ENCODE measurements at places on chromosomes 11 and 22.

DNA sequence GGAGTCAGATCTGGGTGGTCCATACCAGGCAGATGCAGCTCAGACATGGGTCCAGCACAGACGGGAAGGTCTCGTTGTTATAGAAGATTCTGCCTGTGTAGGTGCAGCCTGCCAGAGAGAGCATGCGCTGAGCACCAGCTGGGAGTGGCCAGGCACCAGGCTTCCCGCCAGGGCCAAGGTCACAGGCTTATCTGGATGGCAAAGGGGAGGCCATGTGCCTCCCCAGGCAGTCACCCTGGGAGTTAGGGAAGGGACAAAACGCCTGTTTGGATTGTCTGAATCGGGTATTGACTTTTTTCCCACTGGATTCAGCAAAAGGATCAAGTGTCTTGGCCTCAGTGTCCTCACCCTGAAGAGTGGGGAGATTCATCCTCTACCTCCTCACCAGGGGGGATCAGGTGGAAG lies 26.5 kb downstream of the PGA5 start:
- DNase-seq: no peak

- no peak for DNase-seq
Observed at GRCh38 chr22:22158207-22158816, 86.3 kb upstream of the VPREB1 start.

DNA sequence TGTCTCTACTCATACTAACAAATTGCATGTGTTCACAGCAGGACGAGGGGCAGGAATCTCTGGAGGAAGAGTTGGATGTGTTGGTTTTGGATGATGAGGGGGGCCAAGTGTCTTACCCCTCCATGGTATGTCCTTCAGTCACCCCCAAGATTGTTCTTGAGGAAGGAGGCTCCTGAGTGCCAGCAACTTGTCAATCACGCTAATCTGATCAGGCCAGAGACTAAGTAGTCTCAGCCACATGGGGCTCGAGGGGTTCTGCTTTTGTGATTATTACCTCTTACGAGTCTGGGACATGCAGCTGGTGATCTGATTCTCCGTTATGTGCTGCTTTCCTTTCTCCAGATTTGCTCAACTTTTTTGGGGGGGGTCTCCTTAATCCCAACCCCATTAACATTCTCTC lies 54.3 kb downstream of the CTNND1 start:
- DNase-seq: no peak

DNA sequence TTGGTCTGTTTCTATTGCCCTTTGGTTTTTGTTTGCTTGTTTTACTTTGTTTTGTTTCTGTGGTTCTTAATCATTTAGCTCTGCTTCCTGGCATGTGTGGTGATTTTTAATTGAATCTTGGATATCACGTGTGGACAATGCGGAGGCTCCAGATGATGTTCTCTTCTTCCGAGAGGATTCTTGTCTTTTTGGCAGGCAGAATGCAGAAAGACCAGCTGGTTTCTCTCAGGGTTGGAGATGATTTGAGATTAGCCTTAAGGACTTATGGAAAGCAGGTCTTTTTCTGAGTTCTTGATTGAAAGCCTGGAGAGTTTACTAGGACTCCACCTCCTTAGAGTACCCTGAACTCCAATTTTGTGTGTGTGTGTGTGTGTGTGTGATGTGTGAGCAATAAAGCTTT lies 21.0 kb upstream of the ANO1 start:
- no peak for DNase-seq

- DNase-seq: peak; percentile 42
Observed at GRCh38 chr11:107590460-107591377, at the start of gene ELMOD1. Gene ELMOD1, plus strand, starts transcription at chr11:107591147. Its CDS starts 27,043 bp downstream, at chr11:107618190.

GRCh38 chr11:130528298-130529261 lies 80.1 kb downstream of the ADAMTS15 start:
- DNase-seq: no peak

DNA sequence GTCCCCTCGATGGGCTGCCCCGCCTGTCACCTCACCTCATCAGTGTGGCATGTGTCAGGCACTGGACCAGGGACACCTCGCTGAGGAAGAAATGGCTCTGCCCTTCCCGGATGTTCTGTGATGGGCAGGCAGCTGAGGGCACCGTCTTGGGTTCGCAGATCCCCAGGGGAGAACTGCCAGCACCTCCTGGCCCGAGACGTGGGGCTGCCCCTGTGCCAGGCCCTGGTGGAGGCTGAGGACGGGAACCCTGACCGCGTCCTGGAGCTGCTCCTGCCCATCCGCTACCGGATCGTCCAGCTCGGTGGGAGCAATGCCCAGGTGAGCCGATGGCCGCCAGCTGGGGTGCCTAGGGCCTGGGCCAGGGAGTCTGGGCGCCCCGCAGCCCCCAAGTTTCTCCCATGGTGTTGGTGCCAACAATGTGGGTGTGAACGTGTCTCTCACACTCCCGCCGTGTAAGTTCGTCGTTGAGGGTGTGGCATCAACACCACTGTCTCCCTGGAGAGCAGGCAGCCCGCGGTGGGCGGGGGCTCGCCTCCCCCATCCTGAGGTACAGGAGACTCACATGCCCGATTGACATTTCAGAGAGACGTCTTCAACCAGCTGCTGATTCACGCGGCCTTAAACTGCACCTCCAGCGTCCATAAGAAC lies 7.3 kb upstream of the GTSE1 start:
- no peak for DNase-seq

DNA sequence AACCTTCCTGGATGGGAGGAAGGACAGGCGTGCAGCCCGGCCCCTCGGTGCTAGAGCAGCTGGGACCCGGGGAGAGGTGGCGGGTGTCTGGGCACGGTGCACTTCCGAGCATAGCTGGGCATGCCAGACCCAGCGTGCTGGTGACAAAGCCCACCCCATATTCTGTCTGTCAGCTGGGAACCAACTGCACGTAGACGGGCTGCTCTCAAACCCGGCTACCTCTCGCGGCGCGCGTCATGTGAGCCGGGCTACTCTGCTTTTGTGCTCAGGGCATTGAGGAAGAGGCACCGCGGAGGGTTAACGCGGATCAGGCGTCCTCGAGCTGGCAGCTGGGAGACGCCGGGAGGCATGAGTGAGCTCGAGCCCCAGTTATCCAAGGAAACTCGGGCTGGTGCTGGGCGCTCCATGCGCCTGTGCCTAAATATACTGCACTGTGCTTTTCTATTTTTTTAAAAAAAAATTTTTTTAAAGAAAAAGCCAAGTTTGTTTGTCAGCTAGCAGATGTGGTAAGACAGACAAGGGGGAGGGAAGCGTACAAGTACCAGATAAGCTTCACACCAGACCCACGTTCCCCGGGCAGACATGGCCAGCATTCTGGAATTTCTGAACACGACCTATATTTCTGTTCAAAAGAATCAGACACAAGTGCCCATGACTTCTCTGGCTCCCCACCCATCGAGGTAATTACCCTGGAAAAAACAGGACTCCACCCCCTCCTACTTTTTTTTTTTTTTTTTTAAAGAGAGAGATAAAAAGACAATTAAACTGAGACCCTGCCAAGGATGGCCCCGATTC lies 425.6 kb downstream of the SHANK2 start:
- DNase-seq: no peak

DNA sequence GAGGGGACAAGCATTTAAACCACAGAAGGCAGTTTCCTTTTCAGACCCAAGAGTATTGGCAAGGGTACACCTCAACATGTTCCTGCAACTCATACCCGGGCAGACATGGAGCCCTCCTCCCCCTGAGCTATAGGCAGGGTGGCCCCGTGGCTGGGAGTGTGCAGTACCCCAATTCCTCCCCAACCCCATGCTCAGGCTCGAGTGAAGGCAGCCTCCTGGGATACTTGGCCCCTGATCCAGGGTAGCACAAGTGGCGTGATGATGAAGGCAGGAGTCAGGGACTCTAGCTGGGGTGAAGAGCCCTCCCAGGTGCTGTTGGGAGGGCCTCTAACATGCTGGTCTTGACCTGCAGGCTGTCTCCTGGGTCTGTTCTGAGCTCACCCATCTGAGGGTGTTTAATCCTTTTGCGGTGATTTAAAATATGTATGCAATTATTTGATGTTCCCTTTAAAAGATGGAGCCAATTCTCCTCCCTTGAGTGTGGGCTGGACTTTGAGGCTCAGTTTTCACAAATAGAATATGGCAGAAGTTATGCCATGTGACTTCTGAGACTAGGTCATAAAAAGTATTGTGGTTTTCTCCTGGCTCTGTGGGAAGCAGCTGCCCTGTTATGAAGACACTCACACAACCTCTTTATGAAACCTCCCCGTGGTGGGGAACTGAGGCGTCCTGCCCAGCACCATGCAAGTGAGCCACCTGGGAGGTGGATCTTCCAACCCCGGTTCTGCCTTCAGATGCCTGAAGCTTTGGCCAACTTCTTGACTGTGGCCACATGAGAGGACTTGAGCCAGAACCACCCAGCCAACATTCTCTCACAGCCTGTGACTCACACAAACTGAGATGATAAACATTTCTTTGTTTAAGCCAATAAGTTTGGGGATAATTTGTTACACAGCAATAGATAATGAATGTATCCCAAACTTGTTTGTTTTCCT lies 54.7 kb upstream of the NECTIN1 start:
- DNase-seq: no peak

DNA sequence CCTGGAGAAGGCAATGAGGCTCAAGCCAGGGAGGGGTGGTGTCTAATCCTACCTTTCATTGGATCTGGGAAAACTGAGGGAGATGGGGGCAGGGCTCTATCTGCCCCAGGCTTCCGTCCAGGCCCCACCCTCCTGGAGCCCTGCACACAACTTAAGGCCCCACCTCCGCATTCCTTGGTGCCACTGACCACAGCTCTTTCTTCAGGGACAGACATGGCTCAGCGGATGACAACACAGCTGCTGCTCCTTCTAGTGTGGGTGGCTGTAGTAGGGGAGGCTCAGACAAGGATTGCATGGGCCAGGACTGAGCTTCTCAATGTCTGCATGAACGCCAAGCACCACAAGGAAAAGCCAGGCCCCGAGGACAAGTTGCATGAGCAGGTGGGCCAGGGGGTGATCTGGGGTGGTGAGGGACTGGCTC lies at the start of gene FOLR1:
Gene FOLR1 (plus strand): TSS at position 180 of the 421 bp plus-strand sequence. CDS start 34 bp downstream, at position 214.
- DNase-seq: no peak

GRCh38 chr22:46030231-46030880 lies 53.4 kb upstream of the WNT7B start:
- DNase-seq: no peak

DNA sequence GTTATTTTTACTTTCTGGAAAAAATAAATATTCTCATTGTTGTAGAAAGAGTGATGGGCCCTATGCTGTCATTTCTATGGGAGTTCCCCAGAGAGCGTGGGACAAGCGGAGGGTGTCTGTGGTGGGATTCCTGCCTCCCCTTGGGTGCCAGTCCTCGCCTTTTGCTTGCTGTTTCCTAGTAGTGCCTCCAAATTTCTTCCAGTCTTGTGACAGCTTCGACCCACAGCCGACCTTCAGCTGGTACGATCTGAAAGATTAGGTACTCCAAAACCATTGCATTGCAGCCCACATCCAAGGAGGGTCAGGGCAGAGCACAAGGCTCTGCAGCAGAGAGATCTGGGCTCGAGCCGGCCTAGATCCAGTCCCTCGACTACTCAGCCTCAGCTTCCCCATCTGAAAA lies 58.9 kb upstream of the EMID1 start:
- no peak for DNase-seq

DNA sequence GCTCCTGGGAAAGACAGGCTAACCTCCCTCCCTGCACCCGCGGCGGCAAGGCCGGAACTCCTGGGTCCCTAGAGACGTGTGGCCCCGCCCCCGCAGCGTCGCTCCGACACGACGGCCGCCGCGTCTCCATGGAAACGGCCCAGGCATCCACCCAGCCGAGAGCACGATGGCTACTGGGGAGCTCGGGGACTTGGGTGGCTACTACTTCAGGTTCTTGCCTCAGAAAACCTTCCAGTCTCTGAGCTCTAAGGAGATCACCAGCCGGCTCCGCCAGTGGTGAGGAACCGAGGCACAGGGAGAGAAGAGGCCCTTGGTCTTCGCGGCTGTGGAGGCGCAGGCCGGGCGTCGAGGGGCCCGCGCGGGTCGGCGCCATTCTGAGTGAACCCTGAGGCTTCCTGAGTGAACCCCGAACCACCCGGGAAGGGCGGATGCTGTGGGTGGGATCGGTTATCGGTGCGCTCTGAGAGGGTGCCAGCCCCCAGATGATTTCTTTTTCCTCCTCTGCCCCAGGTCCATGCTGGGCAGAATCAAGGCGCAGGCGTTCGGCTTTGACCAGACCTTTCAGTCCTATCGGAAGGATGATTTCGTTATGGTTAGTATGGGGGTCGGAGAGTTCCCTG lies at the start of gene CFAP300:
Gene CFAP300 (plus strand): TSS at position 133 of the 620 bp plus-strand sequence. CDS start 34 bp downstream, at position 167.
- peak; percentile 24 for DNase-seq

- no peak for DNase-seq
Observed at GRCh38 chr11:60890696-60891095, 15.7 kb downstream of the PRPF19 start.

GRCh38 chr22:22348815-22349454 lies 104.3 kb downstream of the VPREB1 start:
- DNase-seq: no peak

GRCh38 chr22:27865496-27865895 lies 53.6 kb downstream of the PITPNB start:
- no peak for DNase-seq

DNA sequence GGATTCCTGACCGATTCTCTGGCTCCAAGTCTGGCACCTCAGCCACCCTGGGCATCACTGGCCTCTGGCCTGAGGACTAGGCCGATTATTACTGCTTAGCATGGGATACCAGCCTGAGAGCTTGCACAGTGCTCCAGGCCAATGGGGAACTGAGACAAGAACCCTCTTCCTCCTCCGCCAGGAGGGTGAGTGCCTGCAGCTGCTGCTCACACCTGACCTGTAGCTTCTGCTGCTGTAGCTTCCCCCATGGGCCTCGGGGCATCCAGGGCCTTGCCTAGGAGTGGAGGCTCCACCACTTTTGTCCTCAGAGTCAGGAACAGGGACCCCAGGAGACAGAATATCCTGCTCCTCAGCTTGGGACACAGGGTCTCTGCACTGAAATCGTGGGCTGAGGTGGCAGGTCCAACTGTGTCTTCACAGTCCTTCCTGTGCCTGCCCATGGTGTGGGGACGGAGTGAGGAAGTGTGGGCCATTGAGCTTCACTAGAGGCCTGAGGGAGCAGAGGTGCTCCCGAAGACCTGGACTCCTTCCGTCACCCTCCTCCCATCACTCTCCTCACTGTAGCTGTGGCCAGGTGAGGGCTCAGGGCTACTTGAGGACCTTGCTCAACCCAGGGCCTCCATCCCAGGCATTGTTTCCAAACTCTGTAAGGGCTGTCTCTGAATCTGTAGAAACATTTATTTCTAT lies 103.8 kb downstream of the ZNF280B start:
- no peak for DNase-seq

DNA sequence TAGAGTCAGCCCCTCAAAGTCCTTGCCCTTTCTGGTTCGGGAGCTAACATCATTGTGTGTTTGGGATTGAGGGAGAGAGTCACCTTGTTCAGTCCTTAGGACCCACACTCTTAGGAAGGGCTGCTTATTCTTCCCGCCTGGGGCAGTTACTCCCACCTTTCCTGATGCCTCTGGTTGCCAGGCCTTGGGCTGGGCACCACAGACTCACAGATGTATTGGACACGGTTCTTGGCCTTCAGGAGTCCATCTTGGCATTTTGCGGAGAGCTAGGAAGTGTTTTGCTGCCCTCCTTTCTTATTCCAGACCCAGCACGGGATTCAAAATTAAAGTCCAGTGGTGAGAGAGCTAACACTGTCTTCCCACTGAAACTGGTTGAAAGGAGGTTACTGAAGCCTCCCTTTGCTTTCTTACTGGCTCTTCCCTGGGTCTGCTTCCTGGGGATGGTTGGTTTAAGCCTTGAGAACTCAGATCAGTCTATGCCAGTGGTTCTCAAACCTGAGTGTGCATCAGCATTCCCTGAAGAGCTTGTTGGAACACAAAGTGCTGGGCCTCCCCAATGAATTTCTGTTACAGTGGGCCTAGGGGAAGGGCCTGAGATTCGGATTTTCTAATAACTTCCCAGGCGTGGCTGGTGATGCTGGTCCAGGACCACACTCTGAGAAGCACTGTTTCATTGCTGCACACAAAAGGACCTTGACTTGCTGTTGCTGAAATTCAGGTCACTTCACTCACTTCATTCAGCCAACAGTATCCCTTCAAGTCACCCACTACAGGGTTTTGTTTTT lies 1.4 kb downstream of the OSBP2 start:
- no peak for DNase-seq
